ENCODE measurements at places on chromosomes 2 and 18. TPM values are rescaled to one million over a fixed set of nuclear protein-coding genes. Genes with fewer than 3 reads are reported as not detected.

Gene C2orf66
- total RNA-seq: not detected

Gene DCC
- total RNA-seq: 0.17 TPM

Gene TCF23
- total RNA-seq: not detected

Gene ANKRD30BL
- total RNA-seq: not detected

Gene GAL3ST2
- not detected for total RNA-seq

Gene POTEJ
- total RNA-seq: not detected

Gene CDK15
- total RNA-seq: 18.3 TPM

Gene BCL11A
- total RNA-seq: 0.15 TPM

Gene NMUR1
- not detected for total RNA-seq

Gene SATB2
- 2.5 TPM for total RNA-seq

Gene C1GALT1C1L
- 1.0 TPM for total RNA-seq

Gene NEUROD1
- total RNA-seq: not detected

Gene IL1F10
- not detected for total RNA-seq

Gene SERPINB12
- total RNA-seq: not detected

Gene KLHL30
- not detected for total RNA-seq

Gene APOB
- not detected for total RNA-seq

Gene TCF7L1
- total RNA-seq: 1.0 TPM

Gene RAD51AP2
- not detected for total RNA-seq

Gene TGFA
- total RNA-seq: not detected

Gene MAL
- total RNA-seq: not detected

Gene GREB1L
- 0.30 TPM for total RNA-seq

Gene CHRNG
- not detected for total RNA-seq

Gene TXNDC2
- not detected for total RNA-seq

Gene RFX8
- 4.2 TPM for total RNA-seq

Gene KLF7
- 14.0 TPM for total RNA-seq

Gene DSG1
- not detected for total RNA-seq

Gene WDR54
- total RNA-seq: 76.0 TPM

Gene INPP1
- 9.1 TPM for total RNA-seq

Gene DTNA
- total RNA-seq: 8.3 TPM

Gene DNAJC27
- total RNA-seq: 1.0 TPM

Gene DUSP2
- total RNA-seq: 1.2 TPM

Gene IMPA2
- total RNA-seq: 14.1 TPM

Gene OXER1
- total RNA-seq: under 0.01 TPM

Gene TLX2
- total RNA-seq: 0.34 TPM

Gene SIX3
- total RNA-seq: not detected

Gene CCDC178
- not detected for total RNA-seq

Gene XRCC5
- total RNA-seq: 233 TPM

Gene RESP18
- not detected for total RNA-seq

Gene ASB18
- total RNA-seq: not detected

Gene TP53I3
- total RNA-seq: 52.5 TPM

Gene CD8B2
- not detected for total RNA-seq

Gene SEPTIN10
- 51.0 TPM for total RNA-seq

Gene CDH2
- 12.0 TPM for total RNA-seq

Gene IMMT
- total RNA-seq: 81.5 TPM

Gene POTEI
- total RNA-seq: not detected

Gene LYPD6
- total RNA-seq: 4.5 TPM

Gene TOGARAM2
- total RNA-seq: under 0.01 TPM
